Fibroblast of skin of right biceps (primary cell): ENCODE measurements at places on chromosomes 1 and 21.
A peak's percentile ranks its signal among the peaks of the same experiment; 100 is the strongest.

GRCh38 chr1:161727256-161727924, 6.0 kb downstream of the FCRLB start:
- peak; percentile 85 for DNase-seq

DNA sequence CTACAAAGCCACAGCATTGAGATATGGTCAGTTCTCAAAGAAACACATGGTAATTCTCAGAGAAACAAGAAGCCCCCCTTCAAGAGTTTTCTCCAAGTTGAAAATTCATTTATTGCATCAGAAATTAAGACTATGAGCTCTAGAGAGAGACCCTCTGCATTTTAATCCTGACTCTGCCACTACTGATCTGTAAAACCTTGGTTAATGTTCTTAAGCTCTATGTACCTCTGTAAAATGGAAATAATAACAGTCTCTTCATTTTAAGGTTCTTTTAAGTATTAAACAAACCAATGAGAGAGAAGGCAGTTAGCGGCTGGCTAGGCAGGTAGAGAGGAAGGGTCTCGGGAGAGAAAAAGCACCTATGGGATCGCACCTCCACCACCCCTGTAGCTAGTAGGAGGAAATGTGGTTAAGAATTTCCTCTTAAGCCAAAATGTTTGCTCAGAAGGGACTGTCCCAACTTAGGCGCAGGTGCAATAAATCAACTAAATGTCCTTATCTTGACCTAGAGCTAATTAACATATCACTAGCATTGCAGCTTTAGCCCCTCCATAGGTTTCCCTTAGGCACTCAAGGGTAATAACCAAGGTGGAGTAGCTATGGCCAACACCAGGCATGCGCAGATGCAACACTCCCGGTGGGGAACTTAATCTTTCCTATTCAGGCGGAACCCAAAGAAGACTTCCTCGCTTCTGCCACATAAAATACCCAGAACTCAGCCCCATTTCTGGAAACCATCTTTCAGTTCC, 1685.4 kb downstream of the MRPL39 start:
- DNase-seq: no peak

DNA sequence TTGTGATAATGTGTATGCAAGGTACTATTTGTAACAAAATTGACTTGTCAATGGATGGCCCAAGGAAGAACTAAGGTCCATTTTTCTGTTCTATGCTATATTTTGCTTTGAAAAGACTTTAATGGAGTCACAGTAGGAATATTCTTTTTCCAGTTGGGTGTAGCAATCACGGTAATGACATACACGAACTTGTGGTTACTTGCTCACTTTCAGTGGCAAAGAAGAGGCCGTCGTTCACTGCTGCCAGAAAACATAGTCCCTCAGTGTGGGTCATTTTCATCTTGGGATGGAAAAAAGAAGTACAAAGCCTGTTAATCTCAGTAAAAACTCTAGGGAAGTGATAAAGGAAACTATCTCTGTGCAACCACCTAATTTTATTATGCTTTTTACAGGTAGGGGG, 47.8 kb upstream of the LAMC2 start:
- no peak for DNase-seq

DNA sequence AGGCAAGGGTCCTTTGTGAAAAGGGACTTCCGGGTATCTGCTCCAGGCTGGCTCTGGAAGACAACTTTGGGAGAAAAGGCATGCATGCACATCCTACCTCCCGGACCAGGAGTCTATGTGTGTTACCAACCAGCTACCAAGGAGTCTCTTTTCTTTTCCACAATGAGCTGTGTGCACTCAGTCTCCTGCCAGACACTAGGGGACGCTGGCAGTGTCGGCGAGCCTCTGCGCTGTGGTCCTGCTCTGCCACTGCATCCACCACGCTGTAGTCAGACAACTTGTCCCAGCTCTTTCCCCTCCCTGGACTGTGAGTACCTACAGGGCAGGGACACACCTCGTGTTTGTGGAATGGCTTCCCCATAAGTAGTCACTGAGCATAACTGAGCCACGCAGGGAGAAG, 5.1 kb upstream of the SSR2 start:
- DNase-seq: peak; percentile 35

DNA sequence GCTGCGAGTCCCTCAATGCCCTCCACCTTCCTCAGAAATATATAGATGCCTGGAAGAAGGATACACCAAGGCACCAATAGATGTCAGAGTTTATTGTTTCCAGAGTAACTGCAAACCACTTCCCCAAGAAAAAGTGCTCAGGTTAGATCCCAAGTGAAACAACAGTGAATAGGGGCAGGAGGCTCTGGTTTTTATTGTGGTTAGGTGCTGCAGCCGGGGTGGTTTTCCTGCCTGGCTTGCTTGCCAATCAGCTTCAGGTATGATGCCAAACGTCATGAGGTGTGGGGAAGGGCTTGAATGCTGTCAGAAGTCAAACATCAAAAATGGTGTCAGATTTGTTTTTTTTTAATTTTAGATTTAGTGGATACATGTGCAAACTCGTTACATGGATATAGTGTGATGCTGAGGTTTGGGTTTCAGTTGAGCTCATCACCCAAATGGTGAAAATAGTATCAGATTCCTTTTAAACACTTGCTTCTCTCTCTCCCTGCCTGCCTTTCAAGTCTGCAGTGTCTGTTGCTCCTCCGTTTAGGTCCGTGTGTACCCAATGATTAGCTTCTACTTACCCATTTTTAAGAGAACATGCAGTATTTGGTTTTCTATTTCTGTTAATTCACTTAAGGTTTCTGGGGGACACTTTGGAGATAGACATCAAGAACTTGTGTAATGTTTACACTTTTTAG, 1317.0 kb downstream of the MRPL39 start:
- no peak for DNase-seq

GRCh38 chr1:165592945-165593823, 37.9 kb upstream of the MGST3 start:
- peak; percentile 72 for DNase-seq

DNA sequence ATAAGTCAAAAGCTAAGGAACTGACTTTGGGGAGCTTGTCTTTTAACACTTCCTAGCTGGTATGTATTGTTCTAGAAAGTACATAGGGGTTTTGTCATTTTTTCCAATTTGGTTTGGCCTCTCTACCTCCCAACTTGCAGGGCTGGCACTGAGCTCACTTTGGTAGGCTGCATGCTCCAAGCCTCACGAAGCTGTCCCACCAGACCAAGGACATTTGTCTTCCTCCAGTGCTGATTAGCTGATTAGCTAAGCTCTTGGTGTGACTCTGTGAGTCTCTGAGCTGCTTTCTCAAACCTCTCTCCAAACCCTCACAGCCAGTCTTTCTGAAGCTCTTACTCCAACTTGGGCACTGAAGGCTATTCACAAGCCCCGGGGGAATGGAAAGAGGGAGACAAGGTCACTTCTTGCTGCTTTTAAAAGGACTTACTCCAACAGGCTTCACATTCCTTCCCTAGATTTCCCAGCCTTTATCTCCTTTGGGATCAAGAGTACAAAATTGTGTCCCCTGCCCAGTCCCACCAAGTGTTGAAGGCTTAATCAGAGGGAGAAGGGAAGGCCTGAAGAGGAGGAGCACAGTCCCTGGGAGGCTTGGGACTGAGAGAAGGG, 893 bp upstream of the CFAP45 start:
- DNase-seq: no peak

DNA sequence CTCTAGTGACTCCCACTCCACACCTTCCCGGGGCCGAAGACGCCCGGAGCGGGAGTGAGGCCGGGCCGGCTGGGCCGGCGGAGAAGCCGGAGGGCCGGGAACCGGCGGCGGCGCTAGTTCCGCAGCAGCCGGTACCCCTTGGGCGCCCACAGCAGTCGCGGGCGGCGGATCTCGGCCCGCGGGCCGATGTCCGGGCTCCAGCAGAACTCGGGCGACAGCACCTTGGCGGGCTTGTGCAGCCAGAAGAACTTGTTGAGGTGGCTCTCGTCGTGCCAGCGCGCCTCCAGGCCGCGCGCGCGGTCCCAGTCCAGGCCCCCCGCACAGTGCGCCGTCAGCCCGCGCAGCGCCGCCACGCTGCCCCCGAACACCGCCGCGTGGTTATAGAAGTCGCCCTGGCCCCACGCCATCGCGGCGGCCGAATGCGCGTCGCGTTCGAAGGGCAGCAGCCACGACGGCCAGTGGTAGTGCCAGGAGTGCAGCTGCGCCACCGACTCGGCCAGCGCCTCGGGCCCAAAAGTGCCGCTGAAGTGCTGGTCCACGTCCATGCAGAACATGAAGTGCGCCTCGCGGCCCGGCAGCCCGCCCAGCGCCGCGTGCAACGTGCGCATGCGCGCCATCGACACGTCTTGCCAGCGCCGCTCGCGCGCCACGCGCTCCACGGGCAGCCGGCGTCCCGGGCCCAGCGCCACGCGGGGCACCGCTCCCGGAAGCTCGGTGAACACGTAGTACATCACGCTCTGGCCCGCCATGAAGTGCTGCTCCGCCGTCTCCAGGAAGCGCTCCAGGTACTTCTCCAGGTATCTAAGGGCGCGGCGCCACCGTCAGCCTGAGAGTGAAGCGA, 14.0 kb downstream of the A3GALT2 start:
- DNase-seq: peak; percentile 38

GRCh38 chr1:2523891-2524609, 2.3 kb downstream of the PANK4 start:
- no peak for DNase-seq

- peak; percentile 64 for DNase-seq
Measured at GRCh38 chr1:205335692-205336091, 14.1 kb upstream of the NUAK2 start.

- DNase-seq: no peak
Measured at GRCh38 chr21:34260277-34261008, 103.4 kb upstream of the KCNE2 start.

- no peak for DNase-seq
Measured at GRCh38 chr21:37658121-37658816, 258.0 kb downstream of the KCNJ6 start.

- DNase-seq: no peak
Measured at GRCh38 chr1:59857679-59858354, 43.1 kb downstream of the HOOK1 start.

- no peak for DNase-seq
Measured at GRCh38 chr1:204883405-204883804, 12.7 kb downstream of the NFASC start.

DNA sequence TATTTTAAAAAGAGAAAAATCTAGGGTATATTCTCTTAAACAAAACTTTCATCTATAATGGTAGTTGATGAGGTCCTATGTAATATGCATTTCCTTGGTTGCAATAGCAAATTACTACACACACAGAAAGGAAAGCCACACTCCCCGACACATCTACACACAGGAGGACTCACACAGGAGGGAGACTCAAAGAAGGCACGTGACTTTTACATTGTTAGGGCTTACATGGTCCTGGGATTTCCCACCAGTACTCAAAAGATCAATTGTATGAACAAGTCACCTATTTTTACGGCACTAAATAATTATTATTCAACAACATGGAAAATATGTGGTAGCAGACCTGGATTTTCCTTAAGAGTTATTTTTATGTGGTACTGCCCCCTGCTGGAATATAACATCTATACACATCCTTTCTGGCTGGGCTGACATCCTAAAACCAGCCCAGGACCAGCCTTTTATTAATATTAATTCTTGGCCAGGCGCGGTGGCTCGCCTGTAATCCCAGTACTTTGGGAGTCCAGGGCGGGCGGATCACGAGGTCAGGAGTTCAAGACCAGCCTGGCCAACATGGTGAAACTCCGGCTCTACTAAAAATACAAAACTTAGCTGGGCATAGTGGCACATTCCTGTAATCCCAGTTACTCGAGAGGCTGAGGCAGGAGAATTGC, 33.9 kb upstream of the LGALS8 start:
- peak; percentile 38 for DNase-seq

DNA sequence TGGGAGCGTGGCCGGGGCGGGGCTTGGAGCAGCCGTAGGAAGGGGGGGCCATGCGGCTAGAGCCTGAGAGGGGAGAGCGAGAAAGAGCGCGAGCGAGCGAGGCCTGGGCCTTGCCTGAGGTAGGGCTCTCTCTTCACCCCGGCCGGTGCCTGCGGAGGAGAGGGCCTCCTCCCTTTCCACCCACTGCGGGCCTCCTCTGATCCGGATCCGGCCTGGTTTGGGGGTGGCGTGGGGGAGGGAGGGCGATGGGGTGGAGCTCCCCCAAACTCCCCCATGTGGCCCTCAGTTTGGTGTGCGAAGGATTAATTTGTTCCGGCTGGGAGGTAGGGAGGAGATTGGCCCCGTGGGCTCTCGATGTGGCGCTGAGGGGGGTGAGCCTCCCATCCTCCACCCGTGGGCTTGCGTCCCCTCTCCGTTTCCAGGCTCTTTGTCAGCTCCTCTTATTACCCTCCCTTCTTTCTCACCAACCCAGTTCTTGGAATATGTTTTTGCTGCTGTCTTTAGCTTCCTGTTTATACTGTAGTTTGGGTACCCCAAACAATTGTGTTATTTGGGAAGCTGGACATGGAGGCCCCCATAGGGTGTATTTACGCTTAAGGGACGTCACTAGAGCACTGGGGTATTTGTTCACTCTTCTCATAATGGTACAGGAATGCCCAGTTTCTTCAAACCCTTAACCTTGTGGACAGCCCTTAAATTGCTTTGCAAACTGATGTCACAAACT, 685 bp downstream of the UBAP2L start:
- peak; percentile 59 for DNase-seq

- peak; percentile 3 for DNase-seq
Measured at GRCh38 chr1:242468784-242469183, 55.7 kb downstream of the PLD5 start.

GRCh38 chr1:44642255-44642654, 32.0 kb downstream of the TMEM53 start:
- no peak for DNase-seq

- DNase-seq: no peak
Measured at GRCh38 chr1:169468982-169469381, 16.8 kb downstream of the SLC19A2 start.

GRCh38 chr1:100703716-100704115, 15.8 kb upstream of the VCAM1 start:
- DNase-seq: peak; percentile 70

DNA sequence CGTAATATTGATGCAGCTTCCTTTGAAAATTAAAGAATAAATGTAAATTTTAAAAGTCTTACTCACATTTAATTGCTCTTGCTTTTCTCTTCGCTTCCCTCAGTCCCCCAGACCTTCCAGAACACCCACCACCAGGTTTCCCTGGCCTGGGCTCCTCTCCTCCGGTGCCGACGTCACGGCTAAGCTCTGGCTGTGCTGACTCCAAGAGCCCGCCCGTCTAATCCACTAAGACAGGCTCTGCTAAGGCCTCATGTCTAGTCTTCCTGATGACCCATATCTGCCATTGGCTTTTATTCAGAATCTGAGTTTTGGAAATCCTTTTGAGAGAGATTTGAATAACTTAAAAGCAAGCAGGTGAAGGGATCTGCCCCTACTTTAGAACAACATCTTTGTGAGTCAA, 53.9 kb upstream of the NADK start:
- no peak for DNase-seq

DNA sequence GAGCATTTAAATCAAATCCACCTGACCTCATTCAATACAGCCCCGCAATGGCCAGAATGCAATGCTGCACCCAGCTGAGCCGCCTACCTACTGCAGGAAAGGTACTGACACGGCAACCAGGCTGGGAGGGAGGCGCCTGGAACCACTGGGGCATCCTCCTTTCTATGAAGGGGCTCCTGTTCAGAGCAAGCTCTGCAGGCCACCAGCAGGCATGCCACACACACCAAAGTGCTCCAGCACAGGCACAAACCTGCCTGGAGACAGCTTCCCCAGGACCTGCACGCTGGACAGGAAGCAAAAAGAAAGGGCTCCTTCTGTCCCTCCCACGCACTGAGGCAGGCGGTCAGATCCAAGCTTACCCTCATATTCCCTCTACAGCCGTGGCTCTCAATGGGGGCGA, 21.2 kb downstream of the CTNNBIP1 start:
- no peak for DNase-seq

GRCh38 chr1:91700332-91700731, 185.6 kb downstream of the TGFBR3 start:
- peak; percentile 89 for DNase-seq

- no peak for DNase-seq
Measured at GRCh38 chr1:234498448-234499118, 19.6 kb upstream of the TARBP1 start.
